A673 (cell line): ENCODE measurements at places on chromosomes 7 and 10.

DNA sequence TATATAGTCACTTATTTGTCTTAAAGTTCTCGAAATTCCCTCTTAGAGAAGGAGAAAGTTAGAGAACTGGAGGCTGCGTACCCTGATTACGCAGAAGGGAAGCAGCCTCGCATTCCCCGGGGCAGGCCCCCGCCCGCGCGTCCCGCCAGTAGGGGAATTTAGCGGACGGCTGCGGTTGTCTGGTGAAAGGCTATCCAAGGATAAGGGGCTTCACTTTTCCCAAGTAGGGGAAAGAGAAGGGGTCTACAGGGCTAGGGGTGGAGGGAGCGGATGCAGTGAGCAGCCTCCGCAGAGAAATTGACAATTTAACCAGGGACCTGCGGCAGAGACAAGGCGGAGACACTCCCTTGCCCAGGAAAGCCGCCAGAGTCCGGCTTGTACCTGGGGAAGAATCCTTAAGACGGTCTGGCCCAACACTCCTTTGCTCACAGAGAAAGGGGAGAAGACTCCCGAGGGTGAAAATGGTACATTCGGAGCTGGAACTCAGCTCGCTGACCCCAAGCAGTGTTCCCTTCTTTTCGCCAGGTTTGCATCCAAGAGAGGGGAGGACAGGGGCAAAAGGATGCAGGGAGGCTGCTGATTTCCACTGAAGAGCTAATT is 994 bp upstream of the MAGI2 start:
- DNase-seq: peak; percentile 1

GRCh38 chr7:151315038-151315655 is 26.5 kb upstream of the NUB1 start:
- DNase-seq: peak; percentile 80

DNA sequence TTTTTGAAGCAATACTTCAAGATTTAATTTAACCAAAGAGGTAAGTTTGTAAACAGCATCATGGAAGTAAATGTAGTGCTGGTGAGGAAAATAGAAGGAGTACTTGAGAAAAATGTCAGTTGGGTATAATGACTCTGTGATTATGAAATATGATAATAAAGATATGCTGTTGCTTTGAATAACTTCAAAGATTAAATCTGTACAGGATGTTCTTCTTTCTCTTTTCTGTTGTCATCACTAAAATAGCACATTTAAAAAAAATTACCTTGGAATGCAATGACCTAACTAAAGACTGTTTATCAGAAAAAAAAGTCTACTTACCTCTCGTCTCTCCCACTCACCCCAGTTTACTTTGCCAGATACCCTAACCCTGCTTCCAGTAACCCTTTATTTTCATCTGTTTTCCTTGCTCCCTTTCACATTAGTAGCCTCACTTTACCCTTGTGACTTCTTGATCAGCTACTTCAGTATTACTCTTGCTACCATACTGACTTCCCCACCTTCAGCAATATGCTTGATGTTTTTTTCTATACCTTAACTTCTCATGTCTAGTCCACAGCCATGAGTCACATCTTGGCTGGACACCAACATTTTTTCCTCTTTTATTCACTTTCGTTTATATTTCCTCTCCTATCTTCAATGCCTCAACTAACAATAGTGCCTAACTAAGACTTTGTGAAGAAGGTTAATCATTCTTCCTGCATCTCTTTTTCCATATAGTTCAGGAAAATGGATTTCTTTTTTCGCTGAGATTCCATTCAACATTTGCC is 29.7 kb upstream of the TAS2R16 start:
- DNase-seq: peak; percentile 82

- DNase-seq: no peak
These were observed 134.7 kb downstream of the SORBS1 start for GRCh38 chr10:95426482-95426881.

- no peak for DNase-seq
These were observed 19.4 kb downstream of the COPG2 start for GRCh38 chr7:130649004-130649790.
